T-helper 17 cell (primary cell): ENCODE measurements at places on chromosomes 5 and 9. TPM values are rescaled to one million over a fixed set of nuclear protein-coding genes. Genes with fewer than 3 reads are reported as not detected.

- DNase-seq: no peak
Measured at GRCh38 chr9:84271531-84271900, 69.0 kb downstream of the SLC28A3 start.

DNA sequence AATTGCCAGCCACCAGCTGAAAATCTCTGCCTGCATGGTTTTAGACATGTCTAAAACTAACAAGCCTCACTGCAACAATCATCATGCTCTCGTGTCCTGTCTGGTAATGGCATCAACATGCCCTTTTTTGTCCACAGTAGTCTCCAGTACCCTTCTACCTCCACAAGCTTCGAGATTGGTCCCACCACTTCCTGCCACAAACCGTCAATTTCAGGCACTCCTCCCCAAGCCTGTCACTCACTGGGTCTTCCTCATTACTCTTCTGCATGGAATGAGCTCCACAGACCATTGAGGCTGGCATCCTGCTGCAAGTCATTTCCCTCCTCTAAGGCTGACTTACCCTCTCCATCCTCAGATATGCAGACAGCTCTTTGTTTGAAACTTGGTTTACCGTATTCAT is 9.0 kb downstream of the LPAR1 start:
- DNase-seq: no peak

Gene PDZD2
- 1.4 TPM for total RNA-seq

DNA sequence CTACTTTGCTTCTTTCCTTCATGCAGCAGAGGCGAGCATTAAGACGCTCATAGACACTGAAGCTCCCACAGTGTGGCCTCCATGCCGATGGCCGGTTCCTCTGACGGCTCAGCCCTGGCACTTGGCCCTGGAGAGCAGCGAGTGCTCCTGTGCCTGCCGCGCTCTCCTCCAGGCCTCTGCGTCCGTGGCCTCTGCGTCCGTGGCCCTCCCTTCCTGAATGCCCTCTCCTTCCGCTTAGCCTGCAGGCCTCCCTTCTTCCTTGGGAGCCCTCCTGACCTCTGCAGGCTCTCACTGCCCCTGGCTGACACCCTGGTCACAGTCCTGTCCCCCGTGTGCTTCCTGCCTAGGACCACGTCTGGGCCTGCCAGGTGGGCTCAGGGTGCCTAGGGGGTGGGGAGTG is 92.8 kb downstream of the ZNF354C start:
- DNase-seq: no peak

Gene ARID3C
- total RNA-seq: not detected

DNA sequence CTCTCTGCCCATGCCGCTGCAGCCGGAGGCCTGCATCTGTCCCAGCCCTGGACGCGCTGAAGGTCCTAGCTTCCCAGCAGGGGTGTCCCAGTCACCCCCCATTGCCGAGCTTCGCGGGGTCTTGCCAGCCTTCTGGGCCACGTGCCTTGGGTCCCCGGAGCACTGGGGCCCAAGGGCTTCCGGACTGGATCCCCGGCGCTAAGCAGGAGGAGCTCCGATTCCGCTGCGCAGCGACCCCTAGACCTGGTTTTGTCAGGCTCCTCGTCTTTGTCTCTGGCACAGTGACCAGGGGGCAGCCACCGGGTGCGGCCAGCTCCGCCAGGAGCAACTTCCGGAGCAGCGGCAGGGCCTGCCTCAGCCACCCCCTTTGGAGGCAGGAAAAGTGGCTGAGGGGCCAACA is 3.3 kb upstream of the IRX1 start:
- no peak for DNase-seq

DNA sequence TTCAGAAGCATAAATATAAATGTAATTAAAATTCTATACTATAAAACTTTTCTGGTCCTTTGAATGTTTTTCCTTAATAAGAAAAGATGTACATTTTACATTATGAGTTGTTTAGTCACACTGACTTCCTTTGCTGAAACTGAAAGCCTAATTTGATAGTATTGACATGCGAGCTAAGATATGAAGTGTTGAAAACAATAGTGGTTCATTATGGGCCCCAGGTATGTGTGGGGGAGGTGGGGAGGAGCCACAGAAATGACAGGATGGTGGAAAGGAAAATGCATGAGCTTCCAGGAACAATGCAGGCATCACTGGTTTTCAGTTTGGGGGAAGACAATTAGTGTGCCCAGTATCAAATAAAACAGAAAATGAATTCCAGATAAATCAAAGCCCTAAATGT is 35.4 kb upstream of the RLN1 start:
- no peak for DNase-seq

GRCh38 chr9:18837402-18837801 is 195.6 kb downstream of the SAXO1 start:
- no peak for DNase-seq

Gene CAMK4
- 139 TPM for total RNA-seq

DNA sequence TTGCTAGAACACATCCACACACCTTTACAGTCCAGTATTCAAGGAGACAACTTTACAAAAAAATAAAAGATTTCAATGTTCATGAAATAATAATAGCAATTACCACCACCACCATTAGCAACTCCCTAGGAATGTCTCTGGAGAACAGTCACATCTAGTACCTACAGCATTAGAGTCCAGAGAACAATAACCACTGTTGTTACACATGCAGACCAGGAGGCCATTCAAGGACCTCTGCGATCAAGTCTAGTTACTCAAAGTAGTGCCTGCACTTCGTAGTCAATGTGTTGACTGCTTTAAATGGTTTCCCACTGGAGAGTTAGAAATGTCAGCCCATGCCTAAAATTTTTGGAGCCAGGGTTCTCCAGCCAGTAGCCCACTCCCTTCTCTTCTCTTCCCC is 244.4 kb downstream of the DEPDC1B start:
- DNase-seq: no peak

Gene CKMT2
- total RNA-seq: not detected

- no peak for DNase-seq
Measured at GRCh38 chr9:91503673-91504081, 80.0 kb upstream of the NFIL3 start.

- DNase-seq: no peak
Measured at GRCh38 chr5:171728686-171729085, 56.9 kb upstream of the SMIM23 start.

- no peak for DNase-seq
Measured at GRCh38 chr9:68595868-68596267, 55.2 kb upstream of the TMEM252 start.

- no peak for DNase-seq
Measured at GRCh38 chr5:118793652-118794051, 194.7 kb downstream of the DTWD2 start.

DNA sequence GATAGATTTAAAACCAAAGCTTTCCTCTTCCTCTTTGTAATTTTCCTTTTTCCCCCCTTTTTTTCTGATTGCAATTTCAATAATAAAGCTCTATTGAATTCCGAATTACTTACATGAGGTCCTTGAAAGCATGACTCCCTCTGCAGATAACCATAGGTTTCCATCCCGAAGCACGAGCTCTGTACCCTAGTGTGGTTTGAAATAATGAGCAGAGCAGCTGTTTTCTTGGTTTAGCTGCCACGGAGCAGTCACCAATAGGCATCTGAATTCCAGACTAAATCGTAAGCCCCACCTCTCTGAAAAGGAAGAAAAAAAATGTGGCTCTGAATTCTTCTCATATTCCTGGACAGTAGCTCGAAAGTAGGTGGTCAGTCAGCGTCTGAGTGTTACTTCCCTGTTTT is 18.5 kb upstream of the GNE start:
- no peak for DNase-seq

- DNase-seq: no peak
Measured at GRCh38 chr9:70564468-70565335, 150.2 kb upstream of the KLF9 start.

DNA sequence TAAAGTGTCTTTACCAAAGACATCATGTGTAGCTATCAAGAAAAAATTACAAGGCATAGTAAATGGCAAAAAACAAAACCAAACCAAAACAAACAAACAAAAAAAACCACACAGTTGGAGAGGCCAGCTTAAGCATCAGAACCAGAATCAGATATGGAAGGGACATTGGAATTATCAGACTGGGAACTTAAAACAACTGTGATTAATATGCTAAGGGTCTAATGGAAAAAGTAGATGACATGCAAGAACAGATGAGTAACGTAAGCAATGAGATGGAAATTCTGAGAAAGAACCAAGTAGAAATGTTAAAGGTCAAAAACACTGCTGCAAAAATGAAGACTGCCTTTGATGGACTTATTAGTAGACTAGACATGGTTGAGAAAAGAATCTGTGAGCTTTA is 75.9 kb downstream of the FBXO38 start:
- DNase-seq: no peak

Gene ADGRD2
- not detected for total RNA-seq

Gene RNF208
- total RNA-seq: 5.3 TPM

DNA sequence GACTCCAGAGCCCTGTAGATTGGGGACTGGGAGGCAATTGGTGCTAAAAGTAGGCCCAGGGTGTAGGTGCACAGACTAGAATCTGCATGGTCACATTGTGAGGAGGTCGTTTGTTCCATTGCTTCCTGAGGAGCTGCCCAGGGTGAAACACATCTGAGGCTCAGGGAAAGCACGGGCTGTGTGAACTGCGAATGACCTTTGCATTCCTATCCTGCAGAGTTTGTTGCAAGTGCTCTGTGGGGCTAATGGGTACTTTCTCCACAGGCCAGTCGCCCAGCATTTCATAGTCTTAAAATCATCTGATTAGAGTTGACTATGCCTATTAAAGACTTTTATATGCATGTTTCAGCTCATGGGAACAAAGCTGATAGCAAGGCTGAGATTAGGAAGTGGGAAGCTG is 14.4 kb upstream of the SLC46A2 start:
- DNase-seq: no peak

- DNase-seq: no peak
Measured at GRCh38 chr5:157548513-157549282, 26.9 kb downstream of the ADAM19 start.

Gene NEUROG1
- not detected for total RNA-seq

DNA sequence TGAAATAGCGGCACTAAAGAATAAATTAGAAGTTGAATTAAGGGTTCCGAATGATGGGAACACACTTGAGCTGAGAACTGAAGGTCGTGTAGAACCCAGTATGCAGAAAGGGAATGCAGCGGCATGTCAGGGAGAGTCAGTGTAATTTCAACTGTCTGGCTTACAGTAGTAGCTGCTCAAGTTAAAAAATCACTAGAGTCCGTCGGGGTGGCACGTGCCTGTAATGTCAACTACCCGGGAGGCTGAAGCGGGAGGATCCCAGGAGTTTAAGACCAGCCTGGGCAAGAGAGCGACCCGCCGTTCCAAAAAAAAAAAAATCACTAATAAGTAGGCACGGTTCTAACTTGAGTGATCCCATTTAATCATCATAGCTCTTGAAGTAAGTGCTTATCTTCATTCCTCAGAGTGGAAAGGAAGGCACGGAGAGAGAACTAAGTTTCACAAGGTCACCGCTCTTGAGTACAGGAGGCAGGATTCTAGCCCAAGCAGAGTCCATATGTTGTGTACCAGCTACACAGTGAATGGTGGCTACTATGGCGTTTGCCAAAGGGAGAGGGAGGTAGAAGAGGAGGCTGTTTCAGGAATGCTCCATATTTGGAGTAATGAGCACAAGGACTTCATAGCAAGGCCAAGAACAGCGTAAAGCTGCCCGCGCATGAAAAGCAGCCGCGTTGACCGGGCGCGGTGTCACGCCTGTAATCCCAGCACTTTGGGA is 831 bp downstream of the RMRP start:
- DNase-seq: no peak

DNA sequence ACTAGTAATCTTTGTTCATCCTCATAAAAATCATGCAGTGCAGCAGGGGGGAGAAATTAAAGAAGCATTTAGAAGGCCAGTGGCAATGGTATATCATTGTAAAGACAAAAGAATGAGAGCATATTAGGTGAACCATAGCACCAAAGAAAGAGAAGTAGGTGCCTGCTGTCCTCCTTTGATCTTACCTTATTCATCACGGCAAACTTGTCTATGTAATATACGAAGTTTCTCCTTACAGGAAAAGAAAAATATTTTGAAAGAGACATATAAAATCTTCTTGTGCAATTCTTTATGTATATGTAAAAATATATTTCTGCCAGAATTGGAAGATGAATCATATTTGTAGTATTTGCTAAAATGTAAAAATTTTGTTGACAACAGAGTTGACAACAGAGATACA is 411.3 kb upstream of the ARRDC3 start:
- no peak for DNase-seq

- no peak for DNase-seq
Measured at GRCh38 chr9:74412236-74412979, 84.7 kb upstream of the RORB start.

Gene NR2F1-AS1
- not detected for total RNA-seq

DNA sequence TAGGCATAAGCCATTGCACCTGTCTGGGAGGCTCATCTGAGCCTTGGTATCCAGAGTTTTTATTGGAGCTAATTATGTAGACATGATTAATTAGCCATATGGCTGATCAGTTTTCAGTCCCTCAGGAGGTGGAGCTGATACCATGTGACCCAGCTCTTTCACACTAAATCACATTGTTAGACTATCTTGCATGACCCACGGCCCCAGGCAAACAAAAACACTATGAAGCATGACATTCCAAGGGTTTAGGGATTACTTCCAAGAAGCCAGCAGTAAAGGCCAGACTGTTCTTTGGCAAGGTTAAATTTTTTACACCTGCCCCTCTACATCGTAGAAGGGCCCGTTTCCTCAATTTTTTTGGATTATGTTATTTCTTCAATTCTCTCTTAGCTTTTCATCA is 5.0 kb upstream of the C5orf24 start:
- no peak for DNase-seq

Gene CCDC152
- 2.2 TPM for total RNA-seq

GRCh38 chr9:114718801-114719221 is 36.8 kb upstream of the TEX48 start:
- peak; percentile 14 for DNase-seq

GRCh38 chr5:55176176-55176818 is 3.3 kb upstream of the CDC20B start:
- no peak for DNase-seq

Gene OR13C5
- not detected for total RNA-seq

DNA sequence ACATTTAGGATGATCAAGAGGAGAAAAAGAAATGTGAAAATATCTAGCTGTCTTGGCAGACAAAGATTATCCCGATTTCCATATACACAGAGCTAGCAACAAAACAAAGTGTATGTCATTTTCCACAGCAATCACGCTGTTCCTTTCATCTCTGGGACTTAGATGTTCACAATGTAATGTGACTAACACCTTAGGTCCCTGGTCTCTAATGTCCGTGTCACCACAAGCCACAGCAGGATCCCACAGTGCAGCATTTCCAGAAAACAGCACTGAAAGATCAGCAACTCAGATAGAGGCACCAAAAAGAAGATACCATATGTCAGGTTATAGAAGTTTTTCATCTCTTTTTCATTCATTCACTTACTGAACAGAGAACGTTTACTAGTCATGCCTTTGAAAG is 118.0 kb upstream of the TNPO1 start:
- DNase-seq: no peak

Gene FGF18
- total RNA-seq: 0.44 TPM

GRCh38 chr9:113484258-113484730 is 20.8 kb downstream of the RGS3 start:
- DNase-seq: no peak
